NCI-H2081 (cell line): ENCODE measurements at places on chromosomes 16 and 17.

- DNase-seq = no peak
Measured at GRCh38 chr16:80791411-80791810, 13.0 kb downstream of the CDYL2 start.

GRCh38 chr17:50863221-50863843 lies 2.8 kb downstream of the TOB1 start:
- peak; percentile 42 for DNase-seq

DNA sequence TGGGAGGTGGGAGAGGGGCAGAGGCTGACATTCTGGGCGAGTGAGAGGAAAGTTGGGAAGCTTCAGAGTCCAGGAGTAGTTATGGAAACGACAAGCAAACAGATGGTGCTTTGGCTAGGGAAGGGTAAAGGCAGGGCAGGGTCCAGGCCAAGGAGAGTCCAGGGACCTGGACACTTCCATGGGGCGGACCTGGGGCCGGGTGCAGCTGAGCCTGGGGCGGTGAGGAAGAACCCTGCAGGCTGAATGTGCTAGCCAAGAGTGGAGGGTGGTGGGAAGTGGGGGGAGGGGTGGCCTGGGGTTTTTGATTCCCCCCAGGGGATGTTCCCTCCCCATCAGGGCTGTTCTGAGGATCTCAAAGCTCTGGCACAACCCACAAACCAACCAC lies 2.6 kb downstream of the PPP1R9B start:
- no peak for DNase-seq

- DNase-seq = no peak
Measured at GRCh38 chr17:32452281-32452680, 8.0 kb downstream of the PSMD11 start.

DNA sequence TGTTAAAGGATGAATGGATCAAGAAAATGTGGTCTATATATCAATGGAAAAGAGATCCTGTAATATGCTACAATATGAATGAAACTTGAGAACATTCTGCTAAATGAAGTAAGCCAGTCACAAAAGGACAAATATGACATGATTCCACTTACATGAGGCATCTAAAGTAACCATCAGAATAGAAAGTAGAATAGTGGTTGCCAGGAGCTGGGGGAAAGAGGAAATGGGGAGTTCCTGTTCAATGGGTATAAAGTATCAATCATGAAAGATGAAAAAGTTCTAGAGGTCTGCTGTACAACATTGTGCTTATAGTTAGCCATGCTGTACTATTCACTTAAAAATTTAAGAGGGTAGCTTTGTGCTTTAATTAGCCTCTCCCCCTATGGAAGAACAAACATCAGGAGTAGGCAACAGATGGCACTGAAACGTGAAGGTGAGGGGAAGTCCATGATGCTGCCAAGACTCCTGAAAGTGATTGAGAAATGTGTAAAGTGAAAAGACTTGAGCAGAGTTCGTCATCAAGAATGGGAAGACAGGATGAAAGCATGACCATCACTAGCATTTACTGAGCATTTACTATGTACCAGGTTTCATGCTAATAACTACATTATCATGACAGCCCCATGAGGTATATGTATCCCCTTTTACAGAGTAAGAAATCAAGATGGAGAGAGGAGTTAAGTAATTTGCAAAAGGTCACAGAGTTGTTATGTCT lies 167.2 kb downstream of the CYB561 start:
- DNase-seq = no peak

GRCh38 chr16:48574766-48575165 lies 35.2 kb downstream of the N4BP1 start:
- DNase-seq = no peak

DNA sequence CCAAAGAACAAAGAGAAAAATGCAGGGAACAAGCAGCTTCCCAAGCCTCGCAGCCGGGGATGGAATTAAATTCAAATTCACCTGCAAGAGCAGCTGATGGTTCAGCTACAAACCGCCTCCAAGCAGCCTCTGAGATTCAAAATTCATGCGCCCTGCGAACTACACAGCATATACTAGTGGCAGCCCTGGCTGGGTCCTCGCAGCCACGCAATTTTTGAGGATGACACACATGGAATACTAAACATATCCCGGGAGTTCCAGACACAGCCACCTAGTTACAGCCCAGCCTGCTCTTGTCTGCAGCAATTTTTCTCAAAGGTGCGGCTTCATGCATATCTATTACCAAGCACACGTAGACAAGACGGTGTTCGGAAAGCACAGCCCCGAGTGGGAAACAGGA lies 35.9 kb upstream of the KIFC3 start:
- DNase-seq = no peak

- no peak for DNase-seq
Measured at GRCh38 chr16:68361485-68361884, 50.7 kb downstream of the PRMT7 start.
